ENCODE measurements at places on chromosomes 11 and 22.

DNA sequence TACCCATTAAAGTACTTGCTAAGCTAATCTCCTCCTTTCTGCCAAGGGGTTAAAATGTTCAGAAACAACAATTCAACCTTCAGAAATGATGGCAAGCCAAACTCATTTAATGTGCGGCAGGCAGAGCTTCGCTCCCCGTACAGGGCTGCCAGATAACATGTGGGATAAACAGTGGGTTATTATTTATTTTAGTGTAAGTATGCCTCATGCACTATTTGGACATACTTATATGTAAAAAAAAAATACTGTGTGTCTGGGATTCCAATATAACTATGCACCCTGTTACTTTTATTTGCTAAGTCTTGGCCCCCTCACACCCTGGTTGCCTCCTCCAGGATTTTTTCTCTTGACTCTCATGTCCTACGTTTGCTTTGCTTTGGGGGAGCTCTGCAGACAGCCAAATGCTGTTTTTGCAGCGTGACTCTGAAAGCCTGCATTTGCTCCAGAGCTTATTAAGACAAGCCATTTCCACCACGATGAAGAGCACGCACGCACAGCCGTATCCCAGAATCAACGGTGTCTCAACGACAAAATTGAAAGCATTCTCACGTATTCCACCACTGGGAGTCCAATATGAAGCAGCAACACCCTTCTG, 86.5 kb upstream of the SHANK2 start:
- no peak for DNase-seq

- DNase-seq = no peak
Observed at GRCh38 chr11:69052343-69053168, 3.8 kb downstream of the TPCN2 start.

DNA sequence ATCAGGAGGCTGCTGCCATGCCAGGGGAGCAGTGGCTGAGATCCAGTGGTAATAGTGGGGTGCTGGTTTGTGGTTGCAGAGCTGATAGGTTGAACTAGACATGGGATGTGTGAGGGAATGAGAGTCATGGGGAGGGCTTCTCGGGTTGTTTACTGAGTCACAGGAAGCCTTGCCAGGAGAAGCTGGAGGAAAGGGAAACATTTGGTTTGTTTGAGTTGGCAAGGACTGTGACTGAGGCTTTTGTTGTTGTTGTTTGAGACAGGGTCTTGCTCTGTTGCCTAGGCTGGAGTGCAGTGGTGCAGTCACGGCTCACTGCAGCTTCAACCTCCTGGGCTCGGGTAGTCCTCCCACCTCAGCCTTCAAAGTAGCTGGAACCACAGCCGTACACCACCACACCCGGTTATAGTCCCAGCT, 49.3 kb downstream of the CABIN1 start:
- no peak for DNase-seq

- DNase-seq = no peak
Observed at GRCh38 chr11:99887481-99887880, 799.6 kb upstream of the ARHGAP42 start.

- DNase-seq = no peak
Observed at GRCh38 chr11:41988951-41989572, 529.6 kb upstream of the LRRC4C start.

DNA sequence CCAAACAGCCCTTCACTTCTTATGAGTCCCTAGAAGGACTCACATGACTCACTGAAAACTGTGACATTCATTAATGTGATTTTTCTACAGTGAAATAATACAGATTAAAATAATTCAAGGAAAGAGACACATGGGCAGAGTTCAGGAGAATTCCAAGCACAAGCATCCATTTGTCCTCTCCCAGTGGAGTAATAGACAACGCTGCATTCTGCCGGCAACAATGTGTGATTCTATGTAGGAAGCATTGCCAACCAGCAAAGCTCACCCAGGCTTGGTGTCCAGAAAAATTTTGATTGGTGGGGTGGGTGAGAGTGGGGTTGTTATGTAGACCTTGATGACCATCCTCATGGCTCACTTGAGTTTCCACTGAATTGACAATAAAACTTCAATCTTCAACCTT, 123.9 kb downstream of the VPREB1 start:
- DNase-seq = no peak
